ENCODE measurements at places on chromosomes 2 and 18.

DNA sequence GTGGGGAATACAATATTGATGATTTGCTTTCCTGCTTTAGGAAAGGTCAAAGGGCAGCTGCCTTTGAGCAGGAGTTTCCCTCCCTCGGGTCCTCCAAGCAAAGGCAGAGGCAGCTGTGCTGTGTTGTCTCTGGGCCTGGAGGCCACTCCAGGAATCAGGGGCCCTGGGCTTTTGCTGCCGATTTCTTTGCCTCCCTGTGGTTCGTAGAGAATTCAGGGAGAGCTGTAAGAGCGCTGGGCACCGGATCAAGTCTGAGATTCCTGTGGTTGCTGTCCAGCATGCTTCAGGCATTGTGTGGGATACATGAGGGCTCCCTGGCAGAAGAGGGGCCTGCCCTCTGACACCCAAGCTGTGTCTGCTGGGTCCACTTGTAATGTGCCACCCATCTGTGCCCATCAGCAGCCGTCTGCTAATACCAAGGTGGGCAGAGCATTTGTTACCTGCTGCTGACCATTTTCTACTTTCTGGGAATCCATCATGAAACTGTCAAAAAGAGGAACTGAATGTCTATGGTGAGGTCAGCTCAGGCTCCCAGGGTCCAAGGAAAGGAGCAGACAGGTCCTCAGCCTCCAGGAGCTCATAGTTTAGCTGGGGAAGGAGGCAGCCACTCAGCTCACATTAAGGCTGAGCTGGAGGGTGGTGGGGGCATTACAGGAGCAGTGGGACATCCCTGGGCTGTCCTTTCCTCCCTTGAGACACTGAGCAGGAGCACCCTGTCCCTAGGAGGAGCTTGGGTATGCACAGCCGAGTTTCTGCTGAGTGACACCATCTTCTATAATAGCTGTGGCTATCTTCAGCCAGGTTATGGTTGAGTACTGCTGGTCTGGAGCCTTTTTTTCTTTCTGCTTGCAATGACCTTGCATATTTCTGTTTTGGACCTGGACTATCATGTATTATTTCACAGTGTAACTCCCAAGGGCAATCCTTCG lies 68.5 kb downstream of the CTIF start:
- peak; percentile 34 for DNase-seq

- DNase-seq, result no peak
These were observed 239.3 kb downstream of the GBX2 start for GRCh38 chr2:235928751-235929370.

DNA sequence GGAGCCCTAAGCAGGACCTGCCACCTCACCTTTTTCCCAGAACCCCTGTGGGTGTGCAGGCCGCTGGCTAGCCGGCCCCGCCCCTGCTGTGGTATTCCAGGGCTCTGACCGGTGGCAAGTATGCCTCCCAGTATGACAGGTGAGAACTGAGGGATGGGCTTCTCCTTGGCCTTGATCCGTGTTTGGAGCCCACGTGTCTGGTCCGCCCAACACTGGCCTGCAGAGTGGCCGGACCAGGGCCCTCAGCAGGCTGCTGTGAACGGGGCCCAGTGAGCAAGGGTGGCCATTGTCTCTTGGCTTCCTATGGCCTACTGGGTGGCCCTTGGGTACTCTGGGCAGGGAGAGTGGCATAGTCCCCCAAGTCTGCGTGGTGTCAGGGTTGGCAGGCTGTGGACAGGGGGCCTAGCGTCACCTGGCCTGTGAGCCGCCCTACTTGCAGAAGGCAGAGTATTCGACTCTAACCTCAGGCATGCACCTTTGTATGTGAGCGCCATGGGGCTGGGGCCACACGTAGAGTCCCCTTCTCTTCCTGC lies 1.8 kb downstream of the RNPEPL1 start:
- DNase-seq, result no peak

GRCh38 chr2:19059076-19059475 lies 299.3 kb downstream of the OSR1 start:
- no peak for DNase-seq

GRCh38 chr2:64943387-64944150 lies 45.6 kb upstream of the SLC1A4 start:
- DNase-seq, result no peak

DNA sequence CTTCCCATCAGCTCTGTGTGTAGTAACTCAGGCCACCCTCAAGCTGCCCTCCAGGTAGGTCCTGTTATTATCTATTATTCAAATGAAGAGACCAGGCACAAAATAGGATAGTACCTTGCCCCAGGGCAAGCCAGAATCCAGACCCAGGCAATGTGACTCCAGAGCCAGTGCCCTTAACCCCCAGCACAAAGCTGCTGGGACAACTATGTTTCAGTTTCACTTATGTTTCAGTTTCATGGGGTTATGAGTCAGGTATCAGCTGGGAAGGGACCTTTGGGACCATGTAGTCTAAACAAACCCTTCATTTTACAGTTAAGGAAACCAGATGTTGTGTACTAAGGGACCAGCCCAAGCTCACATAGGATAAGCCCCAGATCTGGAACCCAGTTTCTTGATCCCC lies 10.0 kb downstream of the HK2 start:
- DNase-seq, result peak; percentile 68

All from OCI-M1 (cell line).